Forelimb muscle (tissue), 1 donor: ENCODE measurements at places on chromosomes 5 and 9. TPM values are rescaled to one million over a fixed set of nuclear protein-coding genes. Genes with fewer than 3 reads are reported as not detected.

GRCh38 chr5:126970517-126971017 lies 59.8 kb downstream of the MARCHF3 start:
- DNase-seq, result no peak

GRCh38 chr5:54470677-54471076 lies 15.2 kb downstream of the HSPB3 start:
- no peak for DNase-seq

DNA sequence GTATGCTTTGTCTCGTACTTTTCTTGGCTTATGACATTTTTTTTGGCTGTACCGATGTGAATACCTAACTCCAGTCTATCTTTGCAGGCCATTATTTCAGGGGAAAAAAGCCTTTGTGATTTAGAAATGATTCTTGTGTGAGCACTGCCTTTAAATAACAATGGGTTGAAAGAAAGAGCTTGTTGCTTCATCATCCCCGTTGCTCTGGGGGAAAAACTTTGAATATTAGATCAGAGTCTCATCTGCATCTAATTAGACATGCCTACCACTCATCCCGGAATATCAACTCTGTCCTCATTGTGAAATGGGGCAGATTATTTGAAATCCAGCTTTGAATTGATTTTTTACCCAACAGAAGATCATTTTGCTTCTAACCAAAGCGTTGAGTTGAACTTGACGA lies 13.5 kb downstream of the CXCL14 start:
- DNase-seq, result no peak

DNA sequence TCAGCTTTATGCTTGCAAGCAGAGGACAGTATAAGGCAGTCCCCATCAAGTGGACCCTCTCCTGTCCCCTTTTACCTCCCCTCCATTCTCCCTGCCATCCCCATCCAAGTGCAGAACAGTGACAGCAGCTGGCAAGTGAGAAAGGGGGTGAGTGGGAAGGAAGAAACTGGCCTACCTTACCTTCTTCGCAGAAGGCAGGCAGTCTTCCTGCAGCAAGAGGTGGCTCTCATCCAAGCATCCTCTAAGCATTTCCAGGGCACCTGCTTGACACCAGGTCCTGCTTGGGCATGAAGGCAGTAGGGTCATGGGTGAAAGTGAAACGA lies 77.3 kb upstream of the SH3PXD2B start:
- no peak for DNase-seq

DNA sequence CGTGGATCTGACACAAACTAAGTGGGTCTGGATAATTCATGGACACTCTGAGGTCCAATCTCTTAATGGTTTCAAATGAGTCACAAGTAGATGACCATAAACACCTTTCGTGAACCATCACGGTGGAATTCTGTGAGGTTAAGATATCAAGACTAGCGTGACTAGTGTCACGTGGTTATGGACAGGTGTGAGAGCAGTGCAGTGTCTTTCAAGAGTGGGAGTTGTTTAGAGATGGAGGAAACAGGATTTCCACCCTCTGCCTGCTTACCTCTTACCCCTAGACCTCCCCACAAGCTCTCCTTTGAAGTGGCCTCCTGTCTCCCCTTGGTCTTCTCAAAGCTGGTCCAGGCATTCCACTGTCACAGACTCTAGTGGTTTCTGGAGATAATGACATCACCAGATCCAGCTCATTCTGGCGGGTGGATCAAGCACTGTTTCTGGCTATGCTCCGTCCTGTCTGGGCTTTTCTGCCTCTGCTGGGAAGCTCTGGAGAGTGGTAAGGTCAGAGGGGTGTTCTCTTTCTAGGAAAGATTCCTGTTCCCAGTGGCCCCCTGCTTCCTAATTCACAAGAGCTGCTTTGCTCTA lies 20.0 kb upstream of the ZNF782 start:
- no peak for DNase-seq

DNA sequence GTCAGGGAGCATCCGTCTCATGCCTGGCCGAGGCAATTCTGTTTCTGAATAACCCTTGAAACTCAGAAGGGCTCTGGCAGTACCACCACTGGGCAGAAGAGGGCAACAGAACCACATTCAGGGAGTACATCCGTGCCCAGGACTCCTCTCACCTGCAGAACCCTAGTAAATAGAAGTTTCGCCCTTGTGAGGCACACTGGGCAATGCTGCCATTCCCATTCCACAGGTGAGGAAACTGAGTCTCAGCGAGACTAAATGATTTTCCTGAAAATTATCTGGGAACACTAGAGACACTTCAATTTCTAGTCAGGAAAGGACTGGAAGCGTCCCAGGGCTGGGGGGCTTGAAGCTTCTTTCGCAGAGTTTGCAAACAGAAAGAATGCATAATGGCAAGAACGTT lies 74.7 kb downstream of the FGF1 start:
- DNase-seq, result no peak

DNA sequence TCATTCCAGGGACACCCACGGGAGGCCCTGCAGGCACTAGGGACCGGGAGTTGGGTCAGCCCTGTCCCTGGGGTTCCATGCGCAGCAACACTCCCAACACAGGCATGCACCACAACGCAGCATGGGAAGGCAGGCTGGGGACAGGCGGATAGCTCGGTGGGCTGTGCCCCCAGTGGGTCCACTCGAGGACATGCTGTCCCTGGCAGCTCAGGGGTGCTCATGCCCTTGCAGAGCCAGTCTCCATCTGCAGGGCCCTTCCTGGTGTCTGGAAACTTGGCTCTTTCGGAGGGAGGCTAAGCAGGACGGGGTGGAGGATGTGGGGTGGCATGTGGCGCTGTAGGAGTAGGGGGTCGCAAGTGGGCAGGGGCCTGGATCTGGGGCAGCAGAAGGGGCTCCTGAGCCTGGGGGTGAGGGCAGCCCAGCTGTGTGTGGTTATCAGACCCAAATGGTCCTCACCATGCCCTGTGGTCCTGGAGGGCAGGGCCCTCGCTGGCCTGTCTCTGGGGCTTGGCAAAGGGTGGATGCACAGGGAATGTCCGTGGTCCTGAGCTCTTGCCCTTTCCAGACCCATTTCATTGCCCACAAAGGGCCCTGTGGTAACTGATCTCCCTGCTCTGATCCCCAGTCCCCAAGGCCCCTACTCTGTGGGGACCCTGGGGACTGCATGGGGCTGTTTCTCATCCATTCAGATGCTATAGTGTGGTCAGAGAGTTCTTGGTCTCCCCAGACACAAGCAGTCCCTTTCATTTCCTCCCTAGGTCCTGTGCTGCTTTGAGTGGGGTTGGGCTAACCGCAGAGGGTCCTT lies 90.3 kb upstream of the PHYKPL start:
- no peak for DNase-seq

Gene CATSPER3
- polyA plus RNA-seq, result 0.87 TPM
